NCI-H2107 (cell line): ENCODE measurements at places on chromosomes 13 and 19.

- DNase-seq, result peak; percentile 27
These were observed 24.9 kb downstream of the NFILZ start for GRCh38 chr19:8655340-8655709.

DNA sequence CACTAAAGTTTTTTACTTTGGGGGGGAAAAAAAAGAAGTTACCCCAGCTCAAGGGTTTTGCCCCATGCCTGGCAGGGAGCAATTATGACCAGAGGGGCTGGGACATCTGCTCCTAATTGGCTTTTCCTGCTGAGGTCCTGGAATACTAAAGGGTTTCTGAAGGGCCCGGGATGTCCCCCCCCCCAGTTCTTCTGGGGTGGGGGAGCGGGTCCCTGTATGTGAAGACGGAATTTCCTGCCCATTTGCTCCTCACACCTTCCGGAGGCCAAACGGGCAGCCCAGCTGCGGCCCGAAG, 1.1 kb upstream of the DLL3 start:
- DNase-seq, result no peak

DNA sequence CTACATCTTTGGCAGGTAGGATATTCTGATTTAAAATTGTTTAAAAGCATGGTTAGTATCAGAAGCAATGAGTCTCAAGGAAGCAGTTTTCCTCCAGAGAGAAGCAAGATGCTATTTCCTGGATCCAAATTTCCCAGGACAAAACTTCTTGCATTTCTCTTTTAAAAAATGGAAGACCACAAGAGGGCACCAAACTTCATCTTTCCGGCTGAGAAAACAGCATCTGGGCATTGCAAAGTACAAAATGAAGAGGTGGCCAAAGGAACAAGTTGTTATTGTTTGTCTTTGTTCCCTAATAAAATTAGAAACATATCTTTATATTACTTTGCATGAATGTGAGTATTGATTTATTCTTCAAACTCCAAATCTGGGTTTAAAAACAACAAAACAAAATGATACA, 60.0 kb upstream of the LRCH1 start:
- DNase-seq, result peak; percentile 26

- DNase-seq, result no peak
These were observed 41.5 kb downstream of the KLF12 start for GRCh38 chr13:74092711-74093110.

DNA sequence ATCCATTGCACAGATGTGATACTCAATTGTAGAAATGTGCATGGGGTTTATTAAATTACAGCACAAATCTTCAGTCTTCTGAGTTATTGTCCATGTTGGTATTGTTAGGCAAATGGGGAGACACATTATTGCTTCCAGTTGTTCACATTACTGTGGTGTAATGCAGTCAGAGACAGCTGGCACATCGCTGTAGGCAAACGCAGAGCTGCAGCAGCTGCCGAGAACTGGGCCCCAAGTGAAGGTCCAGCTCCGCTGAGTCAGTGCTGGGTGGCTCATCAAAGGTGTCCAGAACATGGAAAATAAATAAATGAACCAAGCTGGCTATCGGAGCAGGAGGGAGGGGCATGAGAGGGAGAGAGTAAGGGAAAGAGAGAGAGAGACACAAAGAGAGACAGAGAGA, 299.1 kb upstream of the OBI1 start:
- DNase-seq, result no peak

DNA sequence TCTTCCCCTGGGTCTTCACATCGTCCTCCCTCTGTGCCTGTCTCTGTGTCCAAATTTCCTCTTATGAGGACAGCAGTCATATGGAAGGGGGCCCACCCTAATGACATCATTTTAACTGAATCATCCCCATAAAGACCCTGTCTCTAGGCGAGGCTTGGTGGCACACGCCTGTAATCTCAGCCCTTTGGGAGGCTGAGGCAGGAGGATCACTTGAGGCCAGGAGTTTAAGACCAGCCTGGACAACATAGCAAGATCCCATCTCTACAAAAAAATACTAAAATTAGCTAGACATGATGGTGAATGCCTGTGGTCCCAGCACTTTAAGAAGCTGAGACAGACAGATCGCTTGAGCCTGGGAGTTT, 4.8 kb downstream of the MYO9B start:
- no peak for DNase-seq

GRCh38 chr19:1563251-1563650, 4.9 kb downstream of the MEX3D start:
- no peak for DNase-seq

DNA sequence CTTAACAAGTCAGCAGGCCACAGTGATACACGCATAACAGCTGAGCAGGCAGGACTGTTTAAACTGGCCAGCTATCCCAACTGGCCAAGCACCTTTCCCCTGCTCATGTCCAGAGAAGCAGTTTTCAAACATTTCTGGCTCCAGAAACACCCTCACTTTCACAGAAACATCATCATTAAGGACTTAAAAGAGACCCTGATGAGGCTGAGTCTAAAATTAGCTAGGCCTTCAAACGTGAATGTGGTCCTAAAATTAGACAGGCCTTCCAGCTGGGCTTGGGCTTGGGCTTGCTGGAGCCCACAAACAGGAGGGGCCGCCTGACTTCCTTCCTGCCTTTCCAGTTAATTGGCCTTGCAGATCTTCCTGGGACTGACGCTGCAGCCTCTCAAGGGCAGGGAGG, 334.2 kb downstream of the DNAJC15 start:
- no peak for DNase-seq

- no peak for DNase-seq
These were observed 42.9 kb upstream of the F7 start for GRCh38 chr13:113062691-113063090.

GRCh38 chr13:73967397-73968165, 166.6 kb downstream of the KLF12 start:
- no peak for DNase-seq

DNA sequence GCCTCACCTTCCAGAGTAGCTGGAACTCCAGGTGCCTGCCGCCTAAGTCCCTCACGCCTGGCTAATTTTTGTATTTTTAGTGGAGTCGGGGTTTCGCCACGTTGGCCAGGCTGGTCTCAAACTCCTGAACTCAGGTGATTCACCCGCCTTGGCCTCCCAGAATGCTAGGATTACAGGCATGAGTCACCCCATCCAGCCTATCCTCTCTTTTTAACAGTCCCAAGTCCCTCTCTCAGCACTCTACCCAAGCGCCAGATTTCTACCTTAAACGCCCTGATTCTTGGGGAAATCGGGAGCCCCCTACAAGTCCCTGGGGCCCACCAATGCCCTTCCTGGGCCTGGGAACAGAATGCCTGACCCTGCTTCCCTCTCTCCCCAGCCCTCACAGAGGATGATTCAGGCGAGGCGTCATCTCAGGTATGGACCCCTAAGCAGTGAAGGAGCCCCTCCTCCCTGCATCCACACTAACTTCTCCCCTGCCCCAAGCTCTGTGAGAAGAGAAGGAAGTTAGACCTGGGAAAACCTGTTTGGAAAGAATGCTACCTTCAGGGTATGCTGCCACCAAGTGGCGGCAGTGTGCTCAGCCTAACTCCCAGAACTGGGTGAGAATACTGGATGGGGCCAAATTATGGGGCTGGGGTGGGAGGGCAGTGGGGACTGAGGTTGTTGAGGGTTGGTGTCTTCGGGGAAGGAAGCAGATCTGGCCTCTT, 20.8 kb upstream of the EBI3 start:
- no peak for DNase-seq

DNA sequence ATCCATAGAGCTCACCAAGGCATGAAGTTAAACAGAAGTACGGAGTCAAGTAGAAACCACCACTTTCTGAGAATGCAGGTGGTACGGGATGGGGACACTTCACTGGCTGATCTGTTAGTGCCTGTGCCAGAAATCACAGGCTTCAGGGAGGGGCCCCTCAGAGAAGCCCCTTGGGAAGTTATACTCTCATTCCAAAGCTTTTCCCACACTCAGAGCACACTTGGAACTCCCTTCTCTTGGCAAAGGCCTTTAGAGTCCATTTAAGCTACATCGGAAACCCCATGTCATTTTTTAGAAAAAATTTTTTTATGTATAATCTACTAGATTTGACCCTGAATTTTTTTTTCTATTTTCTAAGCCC, 80.7 kb upstream of the WASF3 start:
- no peak for DNase-seq
